Prostate gland (tissue), 2 donors: ENCODE measurements at places on chromosomes 6 and 20. TPM values are rescaled to one million over a fixed set of nuclear protein-coding genes. Genes with fewer than 3 reads are reported as not detected.

GRCh38 chr6:164106345-164106769, 691.8 kb downstream of the QKI start:
- no peaks in the 10 kb centered on the region for H3K36me3 ChIP-seq
- no peak overlapping the region for H3K4me3 ChIP-seq
- no peak overlapping the region for H3K27ac ChIP-seq
- H3K27me3 ChIP-seq = no peaks in the 10 kb centered on the region

DNA sequence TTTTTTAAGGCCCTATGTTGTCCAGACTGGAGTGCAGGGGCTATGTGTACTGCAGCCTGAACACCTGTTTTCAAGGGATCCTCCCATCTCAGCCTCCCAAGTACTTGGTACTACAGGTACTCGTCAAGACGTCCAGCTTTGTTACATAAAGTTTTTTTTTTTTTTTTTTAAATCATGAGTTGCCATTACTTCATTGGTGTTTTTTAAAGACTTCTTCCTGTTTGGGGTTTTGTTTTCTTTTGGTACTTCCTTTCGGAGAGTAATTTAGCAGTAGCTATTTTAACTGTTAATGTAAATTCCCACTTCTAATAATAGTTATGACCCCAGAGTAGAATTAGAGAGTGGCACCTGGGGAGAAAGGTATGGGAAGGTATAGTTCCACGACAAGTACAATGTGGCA, 10.5 kb downstream of the ZNFX1 start:
- H3K27me3 ChIP-seq = no peaks in the 10 kb centered on the region
- DNase-seq = no peak
- H3K4me3 ChIP-seq = no peak overlapping the region

- no peaks in the 10 kb centered on the region for H3K36me3 ChIP-seq
- peaks cover 23% of the 10 kb centered on the region for H3K27me3 ChIP-seq
Measured at GRCh38 chr6:386688-387266, 4.8 kb upstream of the IRF4 start.

DNA sequence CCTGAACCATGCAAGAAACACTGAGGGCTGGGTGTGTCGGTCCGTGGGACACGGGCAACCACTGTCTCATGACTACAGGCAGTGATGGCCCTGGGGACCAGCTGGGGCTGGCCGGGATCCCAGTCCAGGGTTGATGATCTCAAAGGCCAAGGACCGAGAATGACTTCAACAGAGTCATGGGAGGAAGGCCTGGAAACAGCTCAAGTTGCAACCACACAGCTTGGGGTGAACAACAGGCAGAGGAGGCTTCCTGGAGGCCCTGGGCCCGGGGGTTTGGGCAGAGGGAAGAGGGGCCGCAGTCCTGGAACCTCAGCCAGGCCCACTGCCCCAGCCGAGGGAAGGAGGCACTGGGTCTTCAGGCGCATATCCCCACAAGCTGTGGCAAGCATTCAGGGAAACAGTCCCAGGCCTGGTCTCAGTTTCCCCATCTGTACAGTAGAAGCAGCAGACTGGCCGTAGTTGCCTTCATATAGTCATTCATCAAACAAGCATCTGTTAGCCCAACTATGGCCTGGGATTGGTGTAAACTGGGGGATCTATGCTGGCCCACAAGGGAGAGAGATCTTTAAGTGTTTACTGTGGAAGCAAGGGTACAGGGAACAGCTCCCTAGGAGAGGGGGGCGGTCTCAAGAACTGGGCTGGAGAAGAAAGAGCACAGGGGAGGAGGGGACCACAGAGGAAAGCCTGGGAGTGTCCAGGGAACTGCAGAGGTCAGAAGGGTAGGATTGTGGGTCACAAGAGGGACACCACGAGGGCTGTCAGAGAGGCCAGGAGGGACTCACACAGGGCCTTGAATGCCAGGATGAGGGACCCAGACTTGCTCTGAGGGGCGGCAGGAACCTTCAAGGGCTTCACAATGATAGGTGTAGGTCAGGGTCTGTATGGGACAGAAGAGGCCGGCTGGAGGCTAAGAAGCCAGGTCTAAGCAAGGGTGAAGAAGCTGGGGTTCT, 2.1 kb downstream of the MYL9 start:
- H3K36me3 ChIP-seq = no peaks in the 10 kb centered on the region
- H3K4me3 ChIP-seq = peak overlapping the region; percentile 68
- H3K4me1 ChIP-seq = no peaks in the 10 kb centered on the region

Gene RAD21L1
- not detected for total RNA-seq

DNA sequence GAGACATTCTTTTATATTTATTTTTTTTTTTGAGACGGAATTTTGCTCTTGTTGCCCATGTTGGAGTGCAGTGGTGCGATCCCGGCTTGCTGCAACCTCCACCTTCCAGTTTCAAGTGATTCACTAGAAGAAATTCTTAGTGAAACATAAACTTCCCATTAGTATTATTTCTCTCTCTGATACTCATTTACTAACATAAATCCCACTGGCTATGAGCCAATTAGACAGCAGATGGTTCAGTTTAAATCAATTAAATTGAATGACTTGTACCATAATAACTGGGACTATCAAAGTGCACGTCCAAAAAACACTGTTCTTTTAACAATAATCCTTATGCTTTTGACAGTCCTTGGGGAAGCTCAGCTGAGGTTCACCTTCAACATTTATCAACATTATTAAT, 111.2 kb upstream of the PTCHD4 start:
- no peaks in the 10 kb centered on the region for H3K27me3 ChIP-seq
- no peak overlapping the region for H3K27ac ChIP-seq
- H3K36me3 ChIP-seq = no peaks in the 10 kb centered on the region
- no peak overlapping the region for H3K4me3 ChIP-seq
- no peaks in the 10 kb centered on the region for H3K4me1 ChIP-seq
- no peak for DNase-seq

Gene LY86
- 1.5 TPM for total RNA-seq

- no peaks in the 10 kb centered on the region for H3K36me3 ChIP-seq
- DNase-seq = no peak
- no peak overlapping the region for H3K27ac ChIP-seq
- H3K27me3 ChIP-seq = no peaks in the 10 kb centered on the region
- H3K4me3 ChIP-seq = no peak overlapping the region
Measured at GRCh38 chr20:12824328-12825225, 184.2 kb upstream of the SPTLC3 start.

Gene GTSF1L
- total RNA-seq = 7.2 TPM
